ENCODE measurements at places on chromosomes 3 and 15.

DNA sequence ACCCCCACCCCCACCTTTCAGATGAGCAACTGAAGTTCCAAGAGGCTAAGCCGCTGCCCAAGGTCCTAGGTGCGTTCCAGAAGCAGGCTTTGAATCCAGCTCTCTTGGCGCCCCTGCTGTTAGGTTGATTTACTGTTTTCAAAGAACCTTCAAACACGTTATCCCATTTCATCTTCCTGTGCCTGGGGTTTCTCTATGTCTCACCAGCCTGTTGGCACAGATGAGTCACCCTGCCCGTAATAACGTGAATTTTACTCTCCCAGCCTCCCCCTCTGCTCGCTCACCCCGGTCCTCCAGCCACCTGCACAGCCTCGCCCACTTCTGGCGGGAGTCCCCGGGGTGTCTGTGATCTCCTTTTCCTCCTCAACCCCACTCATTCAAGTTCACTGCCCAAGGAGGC lies 13.0 kb upstream of the TSEN2 start:
- no peak for DNase-seq

DNA sequence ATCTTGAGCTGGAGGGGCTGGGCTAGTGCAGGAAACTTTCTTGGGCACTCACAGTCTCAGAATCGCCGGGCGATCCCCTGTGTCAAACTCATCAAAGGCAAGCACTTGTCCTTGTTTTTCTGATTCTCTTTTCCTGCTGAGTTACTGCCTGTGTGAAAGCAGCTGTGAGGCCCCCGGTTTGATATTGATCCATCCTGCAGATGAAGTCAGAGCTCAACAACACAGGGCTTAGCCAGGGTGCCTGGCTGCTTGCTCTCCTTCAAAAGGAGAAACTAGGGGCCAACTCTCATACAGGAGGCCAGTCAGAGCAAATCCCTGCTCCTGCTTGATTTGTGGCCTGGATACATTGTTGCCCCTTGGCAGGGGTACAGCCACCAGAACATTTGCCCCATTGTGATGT lies 22.9 kb downstream of the CLSTN2 start:
- DNase-seq, result no peak

GRCh38 chr15:67136802-67137201 lies 71.4 kb downstream of the SMAD3 start:
- no peak for DNase-seq

DNA sequence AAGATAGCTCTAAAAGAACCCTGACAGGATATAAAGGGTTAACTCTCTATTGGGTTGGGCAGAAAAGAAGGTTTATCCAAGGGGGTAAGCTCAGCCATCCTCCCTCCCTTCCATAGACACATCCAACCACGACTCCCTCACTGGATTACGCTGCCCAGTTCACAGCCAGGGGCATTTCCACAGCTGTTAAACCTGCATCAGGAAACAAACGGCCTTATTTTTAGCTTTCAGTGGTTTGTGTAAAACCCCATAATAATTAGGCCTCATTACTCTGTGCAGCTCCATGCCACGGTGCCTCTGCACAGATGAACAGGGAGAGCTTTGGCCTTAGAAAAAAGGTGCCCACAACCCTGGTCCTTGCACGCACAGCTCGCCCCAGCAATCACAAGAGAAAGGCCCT lies 110.6 kb downstream of the GABRB3 start:
- no peak for DNase-seq

DNA sequence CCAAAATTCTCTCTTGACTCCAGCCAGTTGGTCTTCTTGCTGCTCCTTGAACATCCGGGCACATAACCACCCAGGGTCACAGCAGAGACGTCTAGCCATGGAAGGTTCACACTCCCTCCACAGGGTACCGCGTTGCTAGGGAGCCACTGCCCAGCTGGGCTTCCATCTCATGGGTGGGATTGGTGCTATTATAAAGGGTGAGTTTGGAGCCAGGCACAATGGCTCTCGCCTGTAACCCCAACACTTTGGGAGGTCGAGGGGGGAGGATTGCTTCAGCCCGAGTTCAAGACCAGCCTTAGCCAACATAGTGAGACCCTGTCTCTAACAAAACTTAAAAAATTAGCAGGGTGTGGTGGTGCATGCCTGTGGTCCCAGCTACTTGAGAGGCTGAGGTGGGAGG lies 17.5 kb upstream of the SKOR1 start:
- DNase-seq, result no peak

DNA sequence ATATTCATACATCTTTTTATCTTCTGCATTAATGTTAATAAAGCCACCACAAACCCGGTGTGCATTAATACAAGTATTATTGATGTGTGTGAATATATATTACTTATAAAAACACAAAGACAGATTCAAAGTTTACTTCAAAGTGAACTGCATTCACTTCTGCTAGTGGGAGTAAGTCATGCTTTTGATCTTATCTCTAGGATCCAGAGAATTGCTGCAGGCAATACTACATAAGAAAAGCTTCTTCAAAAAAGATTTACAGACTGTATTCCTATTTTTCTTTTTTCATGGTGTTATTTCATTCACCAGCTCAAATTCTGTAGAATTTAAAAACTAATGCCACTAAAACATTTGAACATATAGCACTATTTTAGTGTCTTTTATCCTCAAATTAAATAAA lies 87.5 kb upstream of the CBLB start:
- no peak for DNase-seq

- no peak for DNase-seq
Observed at GRCh38 chr3:11691767-11692531, 48.2 kb upstream of the VGLL4 start.

DNA sequence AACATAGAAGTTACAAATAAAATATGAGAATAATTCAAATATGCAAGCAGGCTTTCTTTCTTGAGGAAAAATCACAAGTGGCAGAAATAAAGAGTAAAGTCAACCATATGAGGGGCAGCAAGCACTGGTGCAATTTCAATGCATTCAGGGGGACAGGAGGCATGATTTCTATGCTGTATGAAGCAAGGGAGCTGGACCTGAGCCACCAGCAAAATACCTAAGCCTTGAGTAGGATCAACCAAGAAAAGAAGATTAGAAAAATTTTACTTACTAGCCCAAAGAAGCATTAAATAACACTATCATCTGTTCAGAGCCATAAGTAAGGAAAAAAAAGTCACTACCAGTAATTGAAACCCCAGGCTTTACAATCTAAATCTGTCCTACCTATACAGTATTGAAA lies 6.3 kb downstream of the ADGRG7 start:
- no peak for DNase-seq

DNA sequence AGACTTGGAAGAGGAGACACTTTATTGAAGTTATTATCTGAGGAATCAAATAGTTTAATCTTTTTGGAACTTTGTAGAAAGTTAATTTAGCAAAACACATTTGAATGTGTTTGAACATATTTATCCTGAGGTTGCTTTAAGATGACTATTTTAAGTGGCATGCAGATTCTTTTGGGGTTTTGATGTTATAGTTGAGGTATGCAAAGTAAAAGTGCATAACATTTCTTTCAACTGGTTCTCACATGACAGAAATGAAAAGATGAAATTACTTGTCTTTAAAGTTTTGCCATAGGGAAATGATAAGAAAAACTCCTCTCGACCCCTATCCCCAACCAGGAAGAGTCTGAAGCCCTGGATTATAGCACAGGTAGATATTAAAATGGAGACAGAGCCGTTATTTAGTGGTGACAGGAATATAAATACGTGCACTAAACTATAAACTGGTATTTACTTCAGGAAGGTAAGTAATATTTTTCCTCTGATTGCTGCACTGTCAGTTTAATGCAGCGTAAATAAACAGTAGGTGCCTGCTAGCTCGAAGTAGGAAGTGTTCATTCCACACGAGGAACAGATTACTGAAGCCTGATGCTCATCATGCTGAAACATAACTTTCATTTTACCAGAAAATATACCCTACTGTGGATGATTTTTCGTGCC lies 15.1 kb upstream of the SATB1 start:
- no peak for DNase-seq

DNA sequence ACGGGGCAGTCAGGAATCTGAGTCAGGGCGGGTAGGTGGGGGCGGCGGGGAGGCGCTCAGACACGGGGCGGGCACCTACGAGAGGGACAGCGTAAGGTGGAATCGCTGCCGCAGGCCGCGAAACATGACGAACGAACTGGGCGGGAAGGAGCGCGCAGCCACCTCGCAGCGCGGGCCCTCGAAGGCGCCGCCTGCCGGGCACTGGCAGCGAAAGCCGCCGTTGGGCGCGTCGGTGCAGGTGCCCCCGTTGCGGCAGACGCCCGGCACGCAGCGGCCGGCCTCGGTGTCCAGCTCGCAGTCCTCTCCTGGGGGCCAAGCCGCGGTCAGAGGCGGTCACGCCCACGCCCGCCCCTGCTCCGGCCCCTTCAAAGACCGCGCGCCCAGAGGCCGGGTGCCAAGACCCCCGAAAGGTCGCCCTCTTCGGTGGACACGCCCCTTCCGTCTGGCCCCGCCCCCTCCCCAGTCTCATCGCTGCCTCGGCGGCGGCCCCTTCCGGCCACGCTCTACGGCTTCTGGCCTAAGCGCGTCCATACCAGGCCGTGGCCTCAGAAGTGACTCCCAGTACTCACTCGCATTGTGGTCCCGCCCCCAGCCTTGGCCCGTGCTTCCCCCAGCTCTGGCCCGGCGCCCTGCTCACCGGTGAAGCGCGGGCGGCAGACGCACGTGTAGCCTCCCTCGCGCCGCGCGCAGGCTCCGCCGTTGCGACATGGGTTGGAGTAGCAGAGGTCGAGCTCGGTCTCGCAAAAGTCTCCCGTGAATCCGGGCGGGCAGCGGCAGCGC lies 6.4 kb downstream of the CELSR3 start:
- DNase-seq, result peak; percentile 60
